Activated naive CD4-positive, alpha-beta T cell treated with anti-CD3 and anti-CD28 coated beads, Interleukin-2, amount 50 U/mL, for 16 hours (primary cell): ENCODE measurements at places on chromosomes 6 and 20.

DNA sequence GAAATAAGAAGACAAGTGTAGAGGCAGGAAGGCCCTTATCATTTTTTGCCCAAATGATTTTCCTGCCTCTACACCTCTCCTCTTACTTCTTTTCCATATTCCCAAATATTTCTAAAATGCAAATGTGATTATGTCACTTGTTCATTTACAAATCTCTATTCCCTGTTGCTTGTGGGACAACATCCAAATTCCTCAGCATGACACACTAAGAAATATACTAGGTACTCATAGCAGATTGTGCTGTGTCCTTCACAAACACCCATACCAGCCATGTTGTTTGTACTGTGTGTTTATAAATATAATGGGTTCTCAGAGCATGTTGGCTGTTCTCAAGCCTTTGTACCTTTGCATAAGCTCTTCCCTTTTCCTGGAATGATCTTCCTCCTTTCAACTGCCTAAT is 17.7 kb upstream of the FYN start:
- no peak for DNase-seq

DNA sequence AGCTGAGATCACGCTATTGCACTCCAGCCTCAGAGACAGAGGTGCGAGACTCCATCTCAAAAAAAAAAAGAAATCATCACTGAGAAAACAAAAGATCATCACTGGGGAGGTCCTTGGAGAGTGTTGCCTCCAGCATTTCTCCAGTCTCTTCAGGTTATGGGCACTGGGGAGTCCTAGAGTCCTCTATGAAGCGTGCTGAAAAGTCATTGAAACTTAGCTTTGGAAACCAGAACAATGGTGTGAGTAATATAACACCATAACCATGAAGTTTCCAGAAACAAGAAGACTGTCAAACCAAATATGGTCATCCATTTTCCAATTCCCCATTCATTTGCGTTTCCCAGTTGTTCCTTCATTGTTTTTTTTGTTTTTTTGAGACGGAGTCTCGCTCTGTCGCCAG is 13.7 kb downstream of the ARMC12 start:
- no peak for DNase-seq

DNA sequence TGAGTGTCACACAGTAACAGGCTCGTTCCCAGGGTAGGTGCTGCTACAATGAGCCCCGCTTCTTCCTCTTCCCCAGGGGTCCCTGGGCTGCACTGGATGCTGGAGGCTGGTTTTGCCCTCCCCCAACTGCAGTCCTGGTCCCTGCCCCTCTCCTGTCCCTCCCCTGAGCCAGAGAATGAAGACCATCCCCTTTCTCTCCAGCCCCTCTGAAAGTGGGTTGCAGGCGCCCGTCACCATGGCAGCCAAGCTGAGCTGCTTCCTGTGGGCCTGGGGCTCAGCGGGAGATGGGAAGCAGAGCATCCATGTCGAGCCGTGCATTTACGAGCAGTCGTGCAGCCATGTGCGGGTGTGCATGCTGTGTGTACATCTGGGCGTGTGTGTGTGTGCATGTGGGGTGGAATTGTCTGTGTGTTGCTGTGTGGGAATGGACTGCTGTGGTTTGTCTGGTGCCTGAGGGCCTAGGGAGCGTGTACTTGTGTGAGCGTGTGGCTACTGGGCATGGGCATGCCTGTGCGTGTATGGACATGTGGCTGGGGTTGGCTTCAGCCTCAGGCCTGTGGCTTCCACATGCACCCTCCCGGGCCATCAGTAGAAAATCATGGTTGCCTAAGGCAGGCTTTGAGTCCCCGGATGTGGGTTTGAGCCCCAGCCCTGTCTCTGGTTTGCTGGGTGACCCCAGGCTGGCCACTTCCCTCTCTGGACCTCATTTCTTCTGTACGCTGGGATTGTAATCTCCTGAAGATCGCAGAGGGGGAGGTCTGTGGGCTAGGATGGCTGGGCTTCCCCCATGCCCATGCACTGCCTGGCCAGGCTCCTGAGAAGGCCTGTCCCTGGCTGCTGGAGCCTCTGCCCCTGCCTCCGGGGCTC is 48.8 kb downstream of the SRC start:
- no peak for DNase-seq

GRCh38 chr6:22921828-22922227 is 352.5 kb downstream of the HDGFL1 start:
- DNase-seq, result no peak

- DNase-seq, result peak; percentile 35
These were observed 8.5 kb downstream of the TPD52L2 start for GRCh38 chr20:63873477-63873971.

DNA sequence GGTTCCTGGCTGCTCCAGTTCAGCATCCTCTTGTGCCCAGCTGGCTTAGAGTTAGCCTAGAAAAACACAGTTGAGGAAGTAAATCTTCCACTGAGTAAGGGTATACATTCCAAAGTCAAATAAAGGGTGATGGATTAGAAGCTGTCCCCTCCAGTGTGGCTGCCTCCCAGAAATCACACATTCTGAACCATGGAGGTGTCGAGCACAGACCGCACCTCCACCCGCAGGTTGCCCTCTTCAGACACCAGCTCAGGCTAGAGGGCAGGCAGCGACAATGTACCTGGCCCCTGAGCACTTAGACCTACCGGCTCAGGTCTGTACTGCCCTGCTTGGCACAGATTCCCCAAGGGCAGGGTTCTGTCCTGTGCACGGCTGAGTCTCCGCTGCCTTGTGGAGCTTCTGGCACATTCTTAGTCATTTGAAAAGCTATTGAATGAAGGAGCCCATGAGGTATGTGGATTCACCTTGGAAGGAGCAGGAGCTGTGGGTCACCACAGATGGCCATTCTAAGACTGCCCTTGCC is 118.1 kb downstream of the FAM120B start:
- DNase-seq, result no peak

DNA sequence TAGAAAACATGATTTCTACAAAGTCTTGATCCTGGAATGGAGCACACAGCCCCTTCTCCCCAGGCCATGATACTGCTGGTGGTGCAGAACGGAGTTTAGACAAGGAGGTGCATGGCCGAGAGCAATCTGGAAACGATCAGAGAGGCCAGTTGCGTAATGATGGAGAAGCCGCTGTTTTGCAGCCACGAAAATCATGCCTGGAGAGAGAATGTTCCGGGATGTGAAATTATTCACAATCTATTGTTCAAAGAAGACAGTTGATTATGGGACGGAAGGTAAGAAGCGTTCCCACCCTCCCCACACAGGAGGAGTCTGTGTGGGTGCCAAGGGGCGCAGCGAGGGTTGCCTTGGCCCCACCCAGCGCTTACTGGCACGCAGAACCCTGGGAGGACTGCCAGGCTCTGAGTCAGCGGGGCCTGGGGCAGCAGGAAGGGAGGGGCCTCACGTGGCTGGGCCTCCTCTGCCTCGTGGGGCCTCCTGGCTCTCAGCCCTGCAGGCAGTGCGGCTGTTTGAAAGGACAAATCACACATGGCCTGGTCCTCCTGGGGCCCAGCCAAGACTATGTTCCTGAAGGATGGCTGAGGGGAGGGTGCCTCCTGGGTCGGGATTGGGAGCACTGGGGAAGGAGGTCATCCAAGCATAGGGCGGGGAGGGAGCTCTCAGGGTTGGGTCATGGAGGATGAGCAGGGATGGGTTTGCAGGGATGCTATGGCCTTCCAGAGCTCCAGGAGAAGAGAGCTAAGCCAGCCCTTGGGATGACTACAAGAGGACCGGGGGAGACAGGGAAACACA is 8.7 kb upstream of the AP5S1 start:
- peak; percentile 96 for DNase-seq

DNA sequence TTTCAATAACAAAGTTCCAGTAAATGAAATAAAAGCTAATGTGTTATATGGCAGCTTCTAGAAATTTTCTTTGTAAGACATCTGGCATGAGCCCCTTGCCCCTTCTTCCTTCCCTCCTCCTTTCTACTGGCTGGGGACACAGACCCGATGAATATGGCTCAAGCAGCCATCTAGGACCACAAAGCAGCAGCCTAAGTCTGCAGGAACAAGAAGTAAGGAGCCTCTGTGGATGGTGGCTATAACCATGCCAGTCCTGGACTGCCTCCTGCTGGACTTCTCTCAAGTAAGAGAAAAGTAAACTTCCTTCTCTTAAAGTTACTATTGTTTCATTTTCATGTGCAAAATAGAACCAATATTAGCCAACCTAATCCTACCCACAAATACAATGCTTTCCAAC is 114.9 kb upstream of the DST start:
- DNase-seq, result no peak

- no peak for DNase-seq
These were observed 30.3 kb downstream of the WDR27 start for GRCh38 chr6:169671563-169671962.

DNA sequence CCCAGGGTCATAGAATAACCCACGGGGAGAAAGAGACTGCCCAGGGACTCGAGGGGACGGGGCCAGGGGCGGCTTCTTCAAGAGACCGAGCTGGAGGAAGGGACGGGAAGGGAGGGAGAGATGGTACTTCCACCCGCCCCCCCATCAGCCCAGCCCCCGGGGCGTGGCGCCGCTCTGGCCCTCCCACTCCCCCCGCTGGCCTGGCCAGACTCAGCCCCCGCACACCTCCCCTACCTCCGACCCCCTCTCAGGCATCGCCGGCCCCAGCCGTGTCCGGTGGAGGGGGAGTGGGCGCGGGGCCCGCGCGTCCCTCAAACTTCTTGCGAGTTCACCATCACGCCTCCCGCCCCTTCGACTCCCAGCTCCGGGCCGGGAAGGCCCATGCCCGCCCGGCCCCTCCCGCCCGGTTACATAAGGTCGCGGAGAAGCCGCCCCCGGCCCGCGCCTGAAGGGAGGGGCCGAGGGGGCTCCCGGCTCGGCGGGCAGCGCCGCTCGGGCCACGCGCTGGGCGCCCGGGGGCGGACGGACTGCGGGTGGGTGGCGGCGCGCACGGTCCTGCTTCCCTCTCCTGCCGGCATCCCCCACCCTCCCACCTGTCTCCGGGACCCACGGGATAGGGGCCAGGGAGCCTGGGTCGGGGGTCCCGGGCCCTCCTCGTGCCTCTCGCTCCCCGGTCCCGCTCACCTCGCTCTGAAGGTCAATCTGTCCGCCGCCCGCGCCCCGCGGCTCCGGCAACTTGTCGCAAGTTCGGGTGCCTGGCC is 562 bp downstream of the TFEB start:
- DNase-seq, result peak; percentile 58

GRCh38 chr6:51489133-51489532 is 598.3 kb downstream of the PKHD1 start:
- no peak for DNase-seq

- DNase-seq, result no peak
These were observed 49.4 kb upstream of the TOP1 start for GRCh38 chr20:40979247-40979646.

- no peak for DNase-seq
These were observed 44.7 kb downstream of the TNFAIP3 start for GRCh38 chr6:137911675-137912191.
